Activated CD4-positive, alpha-beta memory T cell treated with anti-CD3 and anti-CD28 coated beads for 36 hours (primary cell): ENCODE measurements at places on chromosomes 5 and 9.
A peak's percentile ranks its signal among the peaks of the same experiment; 100 is the strongest.

DNA sequence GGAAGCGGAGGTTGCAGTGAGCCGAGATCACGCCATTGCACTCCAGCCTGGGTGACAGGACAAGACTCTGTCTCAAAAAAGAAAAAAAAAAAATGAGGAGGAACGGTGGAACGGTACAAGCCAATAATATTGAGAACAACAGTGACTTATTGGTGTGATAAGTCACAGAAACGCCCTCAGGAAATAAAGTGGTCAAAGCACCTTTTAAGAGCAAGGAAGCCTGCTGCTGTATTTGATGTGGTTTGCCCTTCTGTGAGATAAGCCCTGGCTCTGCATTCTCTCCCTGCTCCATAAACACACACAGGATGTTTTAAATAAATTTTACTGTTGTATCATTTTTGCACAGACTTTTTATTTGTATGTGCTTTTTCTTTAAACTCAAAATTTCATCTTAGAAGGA is 269.9 kb upstream of the MSX2 start:
- peak; percentile 12 for DNase-seq

- no peak for DNase-seq
Observed at GRCh38 chr9:89340332-89340731, 22.0 kb downstream of the SECISBP2 start.

GRCh38 chr5:181134259-181134658 is 3.3 kb upstream of the OR2V1 start:
- no peak for DNase-seq

DNA sequence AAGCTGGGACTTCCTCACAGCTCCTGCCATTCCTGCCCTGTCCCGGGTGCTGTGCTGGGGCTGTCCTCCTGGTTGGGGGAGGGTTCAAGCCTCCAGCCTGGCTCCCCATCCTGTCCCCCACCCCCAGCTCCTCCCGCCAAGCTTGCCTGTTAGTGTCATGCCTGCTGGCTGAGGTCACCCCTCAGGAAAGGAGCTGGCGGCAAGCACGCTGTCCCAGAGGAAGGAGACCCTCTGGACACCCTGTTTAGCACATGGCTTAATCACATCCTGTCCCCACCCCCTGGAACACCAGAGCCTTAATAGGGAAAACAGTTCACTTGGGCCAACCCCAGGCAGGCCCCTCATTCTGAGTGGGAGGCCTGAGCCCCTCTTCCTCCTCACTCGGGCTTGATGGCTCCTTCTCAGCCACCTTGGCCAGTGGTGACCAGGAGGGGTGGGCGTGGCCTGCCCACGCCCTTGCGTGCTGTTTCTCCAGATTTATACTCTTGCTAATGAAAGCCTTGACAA is 9.2 kb upstream of the PHYHD1 start:
- DNase-seq = no peak

GRCh38 chr5:16727755-16728325 is 111.0 kb upstream of the RETREG1 start:
- no peak for DNase-seq

DNA sequence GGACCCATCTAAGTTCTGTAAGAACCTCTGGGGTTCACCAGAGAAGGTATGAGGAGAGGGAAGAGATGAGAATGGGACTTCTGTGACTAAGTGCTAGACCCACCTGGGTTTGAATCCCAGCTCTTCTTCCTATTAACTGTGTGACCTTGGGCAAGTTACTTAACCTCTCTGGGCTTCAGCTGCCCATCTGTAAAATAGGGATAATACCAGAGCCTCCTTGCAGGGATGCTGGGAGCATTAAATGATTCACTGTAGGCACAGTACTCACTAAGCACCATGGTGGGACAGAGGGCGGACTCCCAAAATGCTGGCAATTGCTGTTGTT is 53.6 kb downstream of the WHRN start:
- no peak for DNase-seq

DNA sequence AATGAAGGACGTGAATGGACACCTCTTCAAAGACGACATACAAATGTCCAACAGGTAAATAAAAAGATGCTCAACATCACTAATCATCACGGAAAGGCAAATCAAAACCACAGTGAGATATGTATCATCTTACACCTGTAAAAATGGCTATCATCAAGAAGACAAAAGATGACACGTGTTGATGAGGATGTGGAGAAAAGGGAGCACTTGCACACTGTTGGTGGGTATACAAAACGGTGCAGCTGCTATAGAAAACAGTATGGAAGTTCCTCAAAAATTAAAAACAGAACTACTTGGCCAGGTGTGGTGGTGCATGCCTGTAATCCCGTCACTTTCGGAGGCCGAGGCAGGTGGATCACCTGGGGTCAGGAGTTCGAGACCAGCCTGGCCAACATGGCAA is 47.9 kb downstream of the STK10 start:
- no peak for DNase-seq

DNA sequence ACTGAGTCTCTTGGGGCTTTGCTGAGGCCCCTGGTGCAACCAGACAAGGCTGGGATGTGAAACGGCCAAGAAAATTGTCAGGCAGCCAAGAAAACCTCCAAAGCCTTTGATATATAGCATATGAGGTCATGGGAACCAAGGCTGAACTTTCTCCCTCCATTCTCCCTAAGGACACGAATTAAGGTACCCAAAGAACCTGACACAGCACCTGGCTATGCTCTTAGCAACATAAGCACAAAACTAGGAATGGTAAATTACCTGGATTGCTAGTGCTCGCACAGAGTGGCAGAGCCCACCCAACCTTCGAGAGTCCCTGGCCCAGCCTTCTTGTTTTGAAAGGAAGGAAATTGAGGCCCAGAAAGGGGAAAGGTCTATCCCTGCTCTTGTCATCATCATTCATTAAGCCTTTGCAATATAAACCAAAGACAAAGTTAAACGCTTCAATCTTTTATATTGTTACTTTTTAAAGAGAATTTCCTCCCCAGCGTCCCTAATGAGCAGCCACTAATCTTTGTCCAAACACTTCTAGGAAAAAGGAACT is 220.0 kb upstream of the NR4A3 start:
- no peak for DNase-seq

DNA sequence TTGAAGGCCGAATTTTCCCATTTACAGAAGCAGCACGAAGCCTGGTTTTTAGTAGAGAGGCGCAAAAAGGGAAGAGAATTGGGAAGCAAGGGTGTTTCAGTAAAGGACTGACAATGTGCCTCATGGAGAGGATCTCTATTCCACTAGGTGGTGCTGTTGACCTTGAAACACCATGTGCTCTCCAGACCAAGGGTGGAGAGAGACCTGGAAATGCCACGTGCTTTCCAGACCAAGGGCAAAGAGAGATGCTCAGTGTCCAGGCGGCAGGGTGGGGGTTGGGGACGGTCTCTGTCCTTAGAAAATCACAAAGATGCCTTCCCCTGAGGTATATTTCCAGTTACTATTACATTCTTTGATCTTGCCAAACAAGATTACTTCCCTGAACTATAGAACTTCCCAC is 425.3 kb downstream of the CSNK1G3 start:
- DNase-seq = no peak

DNA sequence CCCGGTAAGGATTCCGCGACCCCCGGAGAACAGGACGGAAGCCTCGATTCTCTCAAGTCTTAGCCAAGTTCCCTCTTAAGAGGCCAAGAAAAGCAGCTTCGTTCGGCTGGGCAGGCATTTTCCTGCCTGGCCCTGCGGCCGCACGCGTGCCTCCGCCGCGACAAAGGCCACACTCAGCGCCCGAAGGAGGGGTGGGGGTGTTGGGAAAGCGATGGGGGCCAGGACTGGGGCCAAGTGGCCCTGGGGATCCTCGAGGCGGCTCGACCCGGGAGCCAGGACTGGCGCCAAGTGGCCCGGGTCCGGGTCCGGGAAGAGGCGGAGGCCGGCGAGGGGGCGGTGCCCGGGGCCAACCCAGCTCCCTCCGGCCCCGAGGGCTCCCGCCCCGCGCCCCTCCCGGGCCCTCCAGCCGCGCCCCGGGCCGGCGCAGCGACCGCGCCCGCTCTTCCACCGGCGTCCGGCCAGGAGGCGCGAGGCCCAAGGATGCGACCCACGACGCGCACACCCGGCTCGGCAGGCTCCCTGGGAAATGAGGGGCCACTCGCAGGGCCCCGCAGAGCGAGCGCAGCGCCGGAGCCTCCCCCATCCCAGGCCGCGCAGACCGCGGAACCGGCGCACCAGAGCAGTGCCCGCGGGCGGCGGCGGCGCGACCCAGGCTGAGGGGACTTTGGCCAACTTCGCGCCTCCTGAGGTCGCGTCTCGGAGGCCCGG is 756 bp downstream of the VAV2 start:
- no peak for DNase-seq

GRCh38 chr5:54518818-54519508 is 1.4 kb downstream of the SNX18 start:
- DNase-seq = no peak

DNA sequence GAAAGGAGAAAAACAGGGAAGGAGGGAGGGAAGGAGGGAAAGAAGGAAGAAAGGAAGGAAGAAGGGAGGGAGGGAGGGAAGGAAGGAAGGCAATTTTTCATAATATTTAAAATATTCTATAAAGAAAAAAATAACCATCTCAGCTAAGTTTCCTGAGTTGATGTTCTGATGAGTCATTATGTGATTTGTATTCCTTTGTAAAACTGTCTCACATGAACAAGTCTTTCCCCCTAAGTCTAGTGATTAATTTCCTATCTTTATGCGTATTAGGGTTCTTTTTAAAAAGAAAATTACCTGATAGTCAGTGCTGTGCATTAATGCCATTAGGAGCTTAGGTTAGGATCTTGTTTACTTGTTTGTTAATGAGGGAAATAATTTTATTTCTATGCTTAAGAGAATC is 94.1 kb downstream of the RASEF start:
- no peak for DNase-seq

DNA sequence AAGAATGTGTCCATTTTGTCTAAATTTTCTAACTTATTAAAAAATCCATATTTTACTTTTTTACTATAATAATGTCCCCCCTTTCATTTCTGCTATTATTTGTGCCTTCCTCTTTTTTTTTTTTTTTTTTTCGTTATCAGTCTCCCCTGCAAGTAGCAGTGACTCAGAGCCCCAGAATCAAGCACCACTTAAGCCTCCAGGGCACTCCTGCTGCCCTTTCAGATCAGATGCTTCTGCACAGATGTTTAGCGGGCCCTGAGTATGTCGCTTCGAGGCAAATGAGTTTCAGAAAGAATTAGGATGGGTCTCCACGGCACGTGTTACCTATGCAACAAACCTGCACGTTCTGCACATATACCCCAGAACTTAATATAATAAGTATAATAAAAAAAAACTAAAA is 11.7 kb downstream of the MED7 start:
- DNase-seq = no peak

DNA sequence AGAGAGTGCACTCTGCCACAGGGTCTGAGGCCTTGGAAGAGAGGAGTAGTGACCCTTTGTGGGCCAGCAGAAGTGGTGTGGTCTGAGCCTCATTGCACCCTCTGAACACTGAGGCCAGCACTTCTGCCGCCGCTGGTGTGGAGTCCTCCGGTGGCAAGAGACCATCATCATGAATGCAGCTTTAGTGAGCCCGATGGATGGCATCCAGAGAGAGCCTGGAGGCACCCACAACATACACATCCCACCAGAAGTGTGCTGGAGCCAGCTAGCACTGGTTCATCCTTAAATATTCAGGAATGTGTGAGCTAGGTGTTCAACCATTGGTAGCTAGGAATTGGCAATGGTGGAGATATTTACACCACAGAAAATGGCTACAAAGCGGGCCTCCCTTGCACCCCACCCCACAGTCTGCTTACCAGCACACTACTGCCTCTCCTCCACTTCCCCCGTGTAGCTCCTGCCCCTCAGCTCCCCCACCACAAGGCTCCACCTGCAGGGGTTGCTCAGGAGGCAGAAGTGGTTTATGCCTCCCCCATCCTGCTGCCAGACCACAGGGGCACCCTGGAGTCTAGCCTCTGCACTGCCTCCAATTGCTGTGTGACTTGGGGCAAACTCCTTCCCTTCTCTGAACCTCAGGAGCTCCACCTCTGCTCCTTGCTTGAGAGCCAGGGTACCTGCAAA is 16.4 kb downstream of the SLC6A7 start:
- no peak for DNase-seq

DNA sequence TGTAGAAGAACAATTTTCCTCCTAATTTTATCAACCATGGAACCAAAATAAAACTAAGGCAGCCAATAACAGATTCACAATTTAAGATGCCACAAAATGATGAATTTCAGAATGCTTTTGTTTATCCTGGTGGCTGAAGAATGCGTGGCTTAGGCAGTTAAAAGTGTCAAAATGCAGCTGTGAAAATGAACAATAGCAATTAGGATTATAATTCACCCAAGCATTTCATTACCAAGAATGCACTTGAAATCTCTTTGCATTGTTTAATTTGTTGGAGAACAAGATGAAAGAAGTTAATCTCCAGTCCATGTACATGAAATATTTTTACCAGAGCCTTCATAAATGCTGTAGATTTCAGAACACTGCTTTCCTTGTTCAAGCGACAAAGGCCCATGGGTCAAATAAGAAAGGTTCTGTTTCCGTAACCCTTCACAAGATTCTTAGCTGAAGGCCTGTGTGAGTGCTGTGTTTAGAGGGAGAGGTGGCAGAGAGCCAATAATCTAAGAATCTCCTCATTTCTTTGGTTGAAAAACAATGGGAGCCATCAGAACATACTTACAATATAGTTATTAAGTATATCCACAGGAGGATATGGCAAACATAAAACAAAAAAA is 39.3 kb downstream of the CLINT1 start:
- no peak for DNase-seq

GRCh38 chr9:15227491-15227890 is 79.5 kb downstream of the TTC39B start:
- DNase-seq = no peak

- DNase-seq = peak; percentile 57
Observed at GRCh38 chr5:116576053-116576713, 1.6 kb upstream of the SEMA6A start.

DNA sequence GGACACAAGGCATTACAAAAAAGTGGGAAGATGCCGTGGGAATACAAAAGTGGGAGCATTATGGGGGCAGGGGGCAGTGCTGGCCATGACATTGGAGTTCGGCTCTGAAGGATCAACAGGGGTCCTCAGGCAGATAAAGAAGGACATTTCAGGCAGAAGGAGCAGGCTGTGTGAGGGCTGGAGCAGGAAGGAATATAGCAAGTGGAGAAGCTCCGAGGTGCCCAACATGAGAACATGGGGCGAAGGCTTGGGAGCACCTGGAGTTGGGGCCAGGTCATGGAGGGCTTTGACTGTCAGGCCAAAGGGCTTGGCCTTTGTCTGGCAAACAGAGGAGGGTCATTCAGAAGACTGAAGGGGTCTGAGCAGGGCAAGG is 2.5 kb downstream of the B4GALT7 start:
- no peak for DNase-seq

DNA sequence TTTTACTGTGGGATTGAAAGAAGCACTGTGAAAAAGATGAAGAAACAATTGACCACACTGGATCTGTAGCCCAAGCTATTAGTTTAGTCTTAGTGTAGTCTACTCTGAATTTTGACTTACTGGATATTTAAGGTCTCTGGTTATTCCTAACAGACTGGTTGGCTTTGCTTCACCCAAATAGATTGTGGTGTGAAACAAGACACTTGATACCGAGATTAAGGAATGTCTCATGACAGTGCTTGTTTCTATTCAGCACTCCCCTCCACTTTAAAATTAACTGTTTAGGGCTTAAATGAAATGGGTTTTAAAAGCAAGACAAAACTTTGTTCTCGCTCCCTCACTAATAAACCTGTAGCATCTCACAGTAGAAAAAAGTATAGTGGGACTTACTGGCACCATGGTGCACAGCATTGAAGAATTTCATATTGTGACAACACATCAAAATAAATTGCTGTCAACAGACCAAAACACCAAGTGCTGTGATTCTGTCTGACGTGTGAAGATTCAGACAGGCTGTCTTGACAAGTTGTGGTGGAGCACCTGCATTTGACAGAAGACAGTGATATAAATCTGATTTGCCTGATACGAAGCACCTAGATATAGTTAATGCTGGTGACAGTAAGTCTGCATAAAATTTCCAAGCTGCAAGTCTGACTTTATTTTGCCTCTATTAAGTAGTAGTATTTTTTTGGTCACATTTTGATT is 73.1 kb downstream of the PBX3 start:
- DNase-seq = no peak
